ENCODE measurements at places on chromosomes 5 and 9. TPM values are rescaled to one million over a fixed set of nuclear protein-coding genes. Genes with fewer than 3 reads are reported as not detected.

FAM163B gene
- total RNA-seq = not detected

DNA sequence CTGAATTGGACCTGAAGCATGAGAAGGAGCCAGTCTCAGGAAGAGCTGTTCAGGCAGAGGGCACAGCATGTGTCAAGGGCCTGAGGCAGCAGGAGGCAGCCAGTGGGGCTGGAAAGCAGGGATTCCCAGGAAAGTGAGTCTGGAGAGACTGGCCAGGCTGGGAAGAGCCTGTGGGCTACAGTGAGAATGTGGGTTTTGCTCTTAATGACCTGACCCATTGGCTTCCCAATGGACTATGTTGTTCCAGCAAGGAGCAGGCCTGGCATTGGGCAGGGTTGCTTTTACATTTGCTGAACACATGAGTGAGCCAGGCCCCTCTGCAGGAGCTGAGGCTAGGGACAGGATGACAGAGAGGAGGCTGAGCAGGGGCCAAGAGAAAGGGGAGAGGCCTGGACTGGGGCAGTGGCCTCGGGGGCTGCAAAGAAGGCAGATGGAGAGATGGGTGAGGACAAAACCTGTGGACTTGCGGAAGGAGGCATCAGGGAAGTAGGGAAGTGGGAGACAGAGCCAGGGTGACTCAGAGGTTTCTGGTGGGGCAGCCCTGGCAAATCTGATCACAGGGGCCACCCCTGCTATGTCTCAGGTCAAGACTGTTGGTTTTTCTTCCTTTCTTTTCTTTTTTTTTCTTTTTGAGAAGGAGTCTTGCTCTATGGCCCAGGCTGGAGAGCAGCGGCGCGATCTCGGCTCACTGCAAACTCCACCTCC, 65.9 kb upstream of the NEK6 start:
- DNase-seq = no peak

GRCh38 chr5:66089384-66089783, 54.7 kb upstream of the SREK1 start:
- no peak for DNase-seq

DNA sequence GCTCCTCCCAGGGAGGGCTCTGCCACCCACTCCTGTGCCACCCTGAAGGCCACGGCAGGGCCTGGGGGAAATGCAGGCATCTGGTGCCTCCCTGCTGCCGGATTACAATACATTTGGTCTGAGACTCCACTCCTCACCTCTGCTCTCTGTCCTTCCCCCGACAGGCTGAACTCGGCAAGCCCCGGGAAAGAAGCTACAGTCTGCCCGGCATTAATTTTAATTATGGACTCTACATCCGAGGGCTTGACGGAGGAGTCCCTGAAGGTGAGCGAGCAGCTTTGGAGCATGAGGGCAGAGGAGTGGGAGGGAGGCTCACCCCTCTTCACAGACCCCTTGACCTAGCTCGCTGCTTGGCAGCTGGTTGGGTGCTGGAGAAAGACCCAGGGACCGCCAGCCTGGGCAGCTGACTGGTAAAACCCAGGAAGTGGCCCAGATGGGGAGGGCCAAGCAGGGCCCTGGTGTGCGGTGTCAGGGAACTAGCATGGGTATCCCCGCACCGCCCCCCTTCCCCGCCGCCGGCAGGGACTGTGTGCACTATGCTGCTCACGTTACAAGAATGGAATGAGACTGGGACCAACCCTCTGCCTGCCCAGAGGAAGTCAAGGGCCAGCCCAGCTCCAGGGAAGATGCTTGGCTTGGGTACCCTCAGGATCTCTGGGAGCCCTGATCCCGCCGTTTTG, 83.7 kb upstream of the BARHL1 start:
- peak; percentile 15 for DNase-seq

DNA sequence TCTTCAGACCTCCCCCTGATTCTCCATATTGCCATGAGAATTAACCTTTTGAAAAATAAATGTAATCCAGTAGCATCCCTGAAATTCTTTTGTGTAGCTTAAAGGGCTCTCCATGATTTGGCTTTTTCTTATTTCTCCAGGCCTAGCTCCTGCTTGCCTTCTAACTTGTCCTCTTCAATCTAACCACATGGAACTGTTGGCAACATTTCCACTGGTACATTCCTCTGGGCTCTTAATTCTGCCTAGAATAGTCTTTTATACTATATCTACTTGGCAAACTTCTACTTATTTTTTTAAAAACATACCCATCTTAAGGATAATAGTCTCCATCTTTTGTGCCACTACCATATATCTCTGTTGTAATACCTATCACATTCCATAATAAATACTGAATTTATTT, 54.1 kb downstream of the GNG10 start:
- DNase-seq = no peak
